Activated CD8-positive, alpha-beta memory T cell treated with anti-CD3 and anti-CD28 coated beads, Interleukin-2, amount 10 ng/mL, durations not matched to agents 7 days and 5 days (primary cell): ENCODE measurements at places on chromosomes 1 and 21.

- no peak for DNase-seq
Observed at GRCh38 chr1:232260861-232261260, 369.1 kb downstream of the SIPA1L2 start.

- DNase-seq = no peak
Observed at GRCh38 chr1:58977598-58977997, 193.8 kb upstream of the JUN start.

DNA sequence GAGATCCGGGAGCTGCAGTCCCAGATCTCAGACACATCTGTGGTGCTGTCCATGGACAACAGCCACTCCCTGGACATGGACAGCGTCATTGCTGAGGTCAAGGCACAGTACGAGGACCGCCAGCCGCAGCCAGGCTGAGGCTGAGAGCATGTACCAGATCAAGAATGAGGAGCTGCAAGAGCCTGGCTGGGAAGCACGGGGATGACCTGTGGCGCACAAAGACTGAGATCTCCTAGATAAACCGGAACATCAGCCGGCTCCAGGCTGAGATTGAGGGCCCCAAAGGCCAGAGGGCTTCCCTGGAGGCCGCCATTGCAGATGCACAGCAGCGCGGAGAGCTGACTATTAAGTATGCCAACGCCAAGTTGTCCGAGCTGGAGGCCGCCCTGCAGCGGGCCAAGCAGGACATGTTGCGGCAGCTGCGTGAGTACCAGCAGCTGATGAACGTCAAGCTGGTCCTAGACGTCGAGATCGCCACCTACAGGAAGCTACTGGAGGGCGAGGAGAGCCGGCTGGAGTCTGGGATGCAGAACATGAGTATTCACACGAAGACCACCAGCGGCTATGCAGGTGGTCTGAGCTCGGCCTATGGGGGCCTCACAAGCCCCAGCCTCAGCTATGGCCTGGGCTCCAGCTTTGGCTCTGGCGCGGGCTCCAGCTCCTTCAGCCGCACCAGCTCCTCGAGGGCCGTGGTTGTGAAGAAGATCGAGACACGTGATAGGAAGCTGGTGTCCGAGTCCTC lies 25.5 kb downstream of the ETV3L start:
- DNase-seq = peak; percentile 61

- no peak for DNase-seq
Observed at GRCh38 chr1:167344615-167345385, 124.1 kb downstream of the POU2F1 start.

DNA sequence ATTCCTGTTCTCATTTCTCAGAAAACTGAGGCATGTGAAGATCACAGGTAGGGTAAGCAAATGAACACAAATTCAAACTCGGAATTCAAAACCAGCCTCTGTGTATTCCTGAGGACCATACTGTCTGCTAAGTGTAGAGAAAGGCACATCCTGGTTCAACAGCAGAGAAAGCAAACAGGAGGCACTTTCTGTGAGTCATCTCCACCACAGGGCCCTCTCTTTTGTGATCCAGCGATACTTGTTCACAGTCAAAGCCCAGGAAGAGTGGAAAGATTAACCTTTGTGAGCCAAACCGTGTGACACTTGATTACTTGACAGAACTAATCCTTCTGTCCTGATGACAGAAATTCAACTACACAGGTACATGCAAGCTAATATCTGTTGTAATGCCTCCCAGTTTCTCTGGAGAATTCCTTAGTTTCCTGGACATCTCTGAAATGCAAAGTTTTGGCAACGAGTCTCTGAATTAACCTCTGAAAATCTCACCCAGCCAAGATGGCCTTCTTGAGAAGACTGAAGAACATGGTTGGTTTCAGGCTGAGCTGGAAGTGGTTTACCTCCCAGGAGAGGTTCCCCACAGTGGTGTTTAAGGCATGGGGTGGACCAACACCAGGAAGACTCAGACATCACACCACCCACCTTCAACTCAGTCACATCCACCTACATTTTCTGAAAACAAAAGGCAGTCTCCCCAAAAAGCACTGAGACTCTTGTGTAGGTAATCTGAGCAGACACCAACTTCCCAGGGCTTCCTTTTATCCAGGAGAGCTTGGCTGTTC lies 98.2 kb upstream of the ERG start:
- no peak for DNase-seq

GRCh38 chr1:153397924-153398651 lies 7.2 kb upstream of the S100A8 start:
- DNase-seq = no peak

DNA sequence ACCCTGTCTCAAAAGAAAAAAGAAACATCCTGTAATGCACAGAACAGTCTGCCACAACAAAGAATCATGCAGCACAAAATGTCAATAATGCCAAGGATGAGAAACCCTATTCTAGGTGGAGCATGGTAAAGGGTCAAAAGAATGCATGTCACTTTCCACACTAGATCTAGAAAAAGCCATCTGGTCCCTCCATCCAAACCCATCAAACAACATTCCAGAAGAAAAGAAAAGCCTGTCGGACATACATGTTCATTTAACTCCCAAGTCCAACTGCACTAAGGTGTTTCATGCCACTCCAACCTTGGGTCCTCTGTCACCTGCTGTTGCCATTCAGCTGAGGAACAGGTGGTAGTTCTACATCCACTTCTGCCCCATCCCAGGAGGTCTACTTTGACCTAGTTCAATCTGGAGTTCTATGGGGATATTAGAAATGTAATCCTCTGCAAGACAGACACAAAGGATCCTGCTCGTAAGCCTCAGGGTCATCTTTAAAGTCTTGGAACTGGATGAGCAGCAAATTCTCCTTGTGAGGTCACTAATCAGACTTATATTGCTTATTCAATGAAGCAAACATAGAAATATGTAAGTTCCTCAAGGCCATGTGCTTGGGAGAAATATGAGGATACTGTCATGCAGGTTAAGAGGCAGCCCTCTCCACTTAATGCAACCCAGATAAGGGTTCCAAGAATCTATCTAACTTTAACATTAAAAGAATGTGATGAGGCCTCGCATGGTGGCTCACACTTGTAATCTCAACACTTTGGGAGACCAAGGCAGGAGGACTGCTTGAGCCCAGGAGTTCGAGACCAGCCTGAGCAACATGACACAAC lies 3.7 kb downstream of the DEDD start:
- DNase-seq = no peak

- no peak for DNase-seq
Observed at GRCh38 chr1:161502181-161502580, 3.1 kb upstream of the FCGR2A start.

GRCh38 chr1:108947871-108948525 lies 15.3 kb downstream of the CLCC1 start:
- DNase-seq = no peak

DNA sequence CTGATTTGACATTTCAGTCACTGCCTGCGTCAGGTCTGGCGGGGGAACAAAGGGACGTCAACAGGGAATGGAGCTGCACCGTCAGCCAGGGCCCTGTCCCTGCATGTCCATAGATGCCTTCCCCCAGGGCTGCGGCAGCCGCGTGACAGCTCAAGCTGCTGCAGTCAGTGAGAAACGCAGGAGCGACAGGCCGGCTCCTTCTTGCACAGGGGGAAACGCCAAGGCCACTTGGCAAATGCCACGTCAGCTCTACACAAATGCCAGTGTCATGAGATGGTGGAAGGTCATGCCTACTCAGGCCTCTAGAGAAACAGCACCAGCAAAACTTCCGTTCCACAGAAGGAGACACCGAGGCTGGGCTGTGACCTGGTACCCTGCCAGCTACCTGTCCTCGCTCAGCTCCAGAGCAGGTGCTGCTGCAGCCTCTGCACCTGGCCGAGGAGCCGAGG lies 37.7 kb downstream of the SYF2 start:
- DNase-seq = no peak

DNA sequence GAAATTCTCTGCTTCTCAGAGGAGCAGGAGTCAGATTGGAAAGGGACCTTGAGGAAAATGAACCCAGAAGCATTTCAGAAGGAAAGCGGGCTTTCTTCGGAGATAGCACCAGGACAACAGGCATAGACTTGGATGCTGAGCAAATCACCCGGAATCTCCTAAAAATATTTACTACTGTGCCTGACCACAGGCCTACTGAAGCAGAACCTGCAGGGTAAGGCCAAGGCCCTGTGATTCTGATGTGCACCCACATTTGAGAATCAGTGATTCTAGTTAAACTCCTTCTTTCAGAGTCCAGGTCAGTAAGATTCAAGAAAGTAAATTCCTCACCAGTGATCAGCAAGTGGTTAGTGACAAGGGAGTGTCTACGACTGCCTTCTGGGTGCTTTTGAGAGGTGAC lies 307.3 kb upstream of the DUSP10 start:
- no peak for DNase-seq

GRCh38 chr1:55018395-55018794 lies 19.7 kb downstream of the BSND start:
- no peak for DNase-seq

DNA sequence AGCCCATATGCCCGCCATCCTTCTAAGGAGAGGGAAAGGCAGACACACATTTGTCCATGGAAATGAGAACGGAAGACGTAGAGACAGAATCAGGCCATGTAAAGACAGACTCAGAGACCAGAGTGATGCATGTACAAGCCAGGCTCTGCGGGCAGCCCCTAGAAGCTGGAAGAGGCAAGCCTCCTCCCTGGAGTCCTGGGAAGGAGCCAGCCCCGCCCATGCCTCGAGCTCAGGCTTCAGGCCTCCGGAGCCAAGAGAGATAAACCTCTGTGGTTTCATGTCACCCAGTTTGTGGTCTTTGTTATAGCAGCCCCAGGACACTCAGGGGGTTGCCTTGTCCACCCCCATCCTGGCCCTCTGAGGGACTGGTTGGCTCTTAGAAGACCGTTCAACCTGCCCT lies 11.6 kb downstream of the PDE9A start:
- no peak for DNase-seq

DNA sequence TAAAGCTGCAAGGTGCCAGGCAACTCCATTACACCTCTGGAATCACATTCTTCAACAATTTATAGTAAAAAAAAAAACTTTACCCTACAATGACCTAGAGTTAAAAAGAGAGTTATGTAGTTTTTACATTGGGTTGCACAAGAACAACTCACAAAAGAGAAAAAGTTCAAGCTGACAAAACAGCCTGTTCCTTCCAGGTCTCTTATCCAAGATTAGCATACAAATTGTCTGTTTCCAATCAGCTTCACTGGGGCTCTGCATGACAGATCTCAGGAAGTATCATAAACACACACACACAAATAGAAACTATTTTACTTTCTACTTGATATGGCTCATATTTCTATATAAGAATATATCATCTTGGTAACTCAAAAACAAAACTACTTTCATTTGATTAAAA lies 154.6 kb downstream of the PCNX2 start:
- DNase-seq = no peak

GRCh38 chr1:117066367-117066766 lies 6.2 kb downstream of the TTF2 start:
- no peak for DNase-seq

- DNase-seq = no peak
Observed at GRCh38 chr21:25039461-25040380, 567.6 kb downstream of the MRPL39 start.

GRCh38 chr1:218339267-218339831 lies 5.8 kb upstream of the TGFB2 start:
- no peak for DNase-seq

DNA sequence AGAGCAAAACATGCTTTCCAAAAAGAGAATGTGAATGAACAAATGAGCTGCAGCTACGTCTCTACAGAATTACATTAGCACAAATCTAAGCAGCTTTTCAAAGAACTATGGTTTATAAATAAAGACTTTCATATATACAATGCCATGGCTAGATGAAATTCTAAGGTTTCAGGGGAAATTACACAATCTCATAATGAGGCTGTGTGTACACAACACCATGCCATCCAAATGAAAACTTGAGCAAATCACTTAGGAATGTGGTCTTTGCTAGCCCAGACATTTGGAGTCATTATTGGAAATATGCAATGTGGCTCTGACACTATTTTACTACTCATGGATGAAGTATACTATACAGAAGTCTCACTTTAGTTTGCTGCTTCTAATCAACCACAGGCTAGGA lies 37.5 kb downstream of the SPAG17 start:
- DNase-seq = no peak

DNA sequence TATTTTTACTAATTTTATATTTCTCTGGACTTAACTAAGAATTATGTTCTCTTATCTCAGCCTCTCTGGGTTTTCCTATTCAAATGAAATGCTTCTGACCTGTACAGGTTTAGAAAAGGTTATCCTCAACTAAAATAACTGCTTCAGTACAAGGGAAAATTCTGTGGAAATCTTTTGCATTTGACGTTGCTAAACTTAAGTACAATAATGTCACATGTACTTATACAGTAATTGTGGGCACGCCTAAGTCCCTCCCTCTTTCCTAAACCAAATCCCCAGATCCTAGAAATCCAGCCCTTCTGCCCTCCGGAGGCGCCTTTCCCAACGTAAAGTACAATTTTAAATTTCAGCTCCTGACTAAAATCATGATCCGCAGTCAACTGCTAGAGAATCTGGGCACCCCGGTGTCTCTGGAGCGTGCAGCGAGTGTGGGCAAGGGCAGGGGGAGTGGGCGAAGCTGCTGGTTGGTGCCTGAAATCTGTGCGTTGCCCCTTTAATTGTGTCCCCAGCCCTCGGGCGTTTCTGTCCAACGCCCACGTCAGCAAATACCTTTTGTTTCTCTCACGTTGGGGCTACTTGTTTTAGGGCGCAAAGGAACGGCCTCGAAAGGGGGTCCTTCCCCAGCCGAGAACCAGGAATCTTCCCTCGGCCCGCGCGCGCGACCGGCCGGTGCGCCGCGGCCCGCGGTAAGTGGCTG lies at the start of gene ZBTB8A:
TSS of gene ZBTB8A (plus strand) at position 541 of the 697 bp plus-strand sequence. CDS start 53,505 bp downstream, outside the sequence.
- DNase-seq = no peak

- no peak for DNase-seq
Observed at GRCh38 chr1:118290046-118290445, 105.0 kb upstream of the SPAG17 start.

- no peak for DNase-seq
Observed at GRCh38 chr1:16144325-16145029, 11.4 kb downstream of the EPHA2 start.

DNA sequence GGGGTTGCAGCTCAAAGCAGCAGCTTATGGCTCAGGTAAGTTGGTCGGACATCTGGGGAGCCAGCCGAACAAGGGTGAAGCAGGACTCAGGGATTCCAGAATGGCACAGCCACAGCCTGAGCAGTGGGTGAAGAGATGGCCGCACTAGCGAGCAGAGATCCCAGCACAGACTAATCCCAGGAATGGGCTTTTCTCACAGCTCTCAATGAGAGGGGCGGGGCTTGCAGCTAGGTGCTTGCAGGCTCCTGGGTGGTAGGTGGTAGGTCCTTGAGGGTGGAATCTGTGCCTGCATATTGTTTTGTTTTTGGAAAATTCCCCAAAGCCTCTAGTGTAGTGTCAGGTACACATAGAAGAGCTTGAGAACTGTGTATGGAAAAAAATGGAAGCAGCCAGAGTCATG lies 9.0 kb downstream of the KIAA0040 start:
- no peak for DNase-seq

DNA sequence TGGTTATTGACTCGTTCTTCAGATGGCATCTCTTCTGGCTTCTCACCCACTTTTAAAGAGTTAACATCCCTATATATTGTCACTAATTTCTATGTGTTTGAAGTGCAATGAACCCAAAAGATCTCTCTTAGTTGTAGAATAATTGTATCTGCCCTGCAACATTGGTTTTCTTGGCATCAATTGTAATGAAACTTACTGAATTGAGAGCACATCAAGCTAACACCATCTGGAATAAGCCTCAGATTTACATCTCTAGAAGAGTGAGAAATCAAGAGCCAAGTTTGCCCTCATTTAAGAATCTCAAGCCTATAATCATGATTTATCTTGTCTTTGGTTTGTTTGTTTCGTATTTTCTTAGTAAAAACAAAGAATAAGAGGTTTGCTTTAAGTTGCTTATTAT lies 372.6 kb upstream of the LRRC7 start:
- no peak for DNase-seq
